ENCODE measurements at places on chromosomes 7 and 10.

- no peak overlapping the region for H3K27ac ChIP-seq
- no peaks in the 10 kb centered on the region for H3K4me1 ChIP-seq
- peaks cover 7% of the 10 kb centered on the region for H3K27me3 ChIP-seq
- H3K36me3 ChIP-seq = no peaks in the 10 kb centered on the region
- DNase-seq = no peak
- H3K4me3 ChIP-seq = no peak overlapping the region
Measured at GRCh38 chr7:129108581-129108980, 35.9 kb upstream of the TSPAN33 start.

- no peaks in the 10 kb centered on the region for H3K27me3 ChIP-seq
- H3K27ac ChIP-seq = no peak overlapping the region
- no peak for DNase-seq
- H3K4me3 ChIP-seq = no peak overlapping the region
Measured at GRCh38 chr7:107319724-107320228, 150.1 kb upstream of the GPR22 start.

- H3K27ac ChIP-seq = peak overlapping the region; percentile 99
- H3K36me3 ChIP-seq = no peaks in the 10 kb centered on the region
- no peaks in the 10 kb centered on the region for H3K27me3 ChIP-seq
- H3K4me1 ChIP-seq = peaks cover 27% of the 10 kb centered on the region
Measured at GRCh38 chr10:17206210-17206709, 4.8 kb upstream of the TRDMT1 start.

- H3K4me3 ChIP-seq = no peak overlapping the region
- no peak overlapping the region for H3K27ac ChIP-seq
- H3K4me1 ChIP-seq = no peaks in the 10 kb centered on the region
- peaks cover 11% of the 10 kb centered on the region for H3K27me3 ChIP-seq
- DNase-seq = no peak
Measured at GRCh38 chr7:30877015-30877769, 34.5 kb upstream of the AQP1 start.

GRCh38 chr7:34275624-34276023 is 370.3 kb downstream of the BMPER start:
- no peaks in the 10 kb centered on the region for H3K4me1 ChIP-seq
- no peak overlapping the region for H3K27ac ChIP-seq
- H3K4me3 ChIP-seq = no peak overlapping the region
- no peak for DNase-seq

GRCh38 chr7:38699471-38699870 is 68.3 kb upstream of the AMPH start:
- no peak for DNase-seq
- H3K4me3 ChIP-seq = no peak overlapping the region
- H3K36me3 ChIP-seq = no peaks in the 10 kb centered on the region
- no peaks in the 10 kb centered on the region for H3K4me1 ChIP-seq
- peaks cover 8% of the 10 kb centered on the region for H3K27me3 ChIP-seq

GRCh38 chr7:157425137-157425731 is 88.4 kb downstream of the DNAJB6 start:
- H3K4me1 ChIP-seq = no peaks in the 10 kb centered on the region
- DNase-seq = no peak
- no peaks in the 10 kb centered on the region for H3K27me3 ChIP-seq
- no peaks in the 10 kb centered on the region for H3K36me3 ChIP-seq

DNA sequence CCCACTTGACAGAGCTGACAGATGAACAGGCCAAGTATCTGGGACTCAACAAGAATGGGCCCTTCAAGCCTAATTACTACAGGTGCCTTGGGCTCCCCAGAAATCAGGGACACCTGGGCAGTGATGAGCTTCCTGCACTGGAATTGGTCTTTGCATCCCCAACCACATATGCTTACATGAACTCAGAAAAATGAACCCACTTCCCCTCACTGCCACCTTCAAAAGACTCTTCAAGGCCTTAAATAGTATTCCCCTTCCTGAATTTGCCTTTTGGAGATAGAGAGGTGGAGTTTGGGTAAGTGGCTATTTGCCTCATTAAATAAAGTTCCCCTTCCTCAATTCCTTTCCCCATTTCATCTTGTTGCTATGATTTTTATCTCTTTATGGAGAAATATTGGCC is 7.8 kb upstream of the STRIP2 start:
- H3K4me1 ChIP-seq = peaks cover 2% of the 10 kb centered on the region

- H3K27ac ChIP-seq = no peak overlapping the region
- peaks cover 31% of the 10 kb centered on the region for H3K27me3 ChIP-seq
- peaks cover 4% of the 10 kb centered on the region for H3K36me3 ChIP-seq
- peaks cover 10% of the 10 kb centered on the region for H3K4me1 ChIP-seq
- no peak overlapping the region for H3K4me3 ChIP-seq
- no peak for DNase-seq
Measured at GRCh38 chr7:26374647-26375373, 83.1 kb downstream of the SNX10 start.

- no peak for DNase-seq
- no peak overlapping the region for H3K4me3 ChIP-seq
- no peaks in the 10 kb centered on the region for H3K27me3 ChIP-seq
- peak overlapping the region; percentile 100 for H3K27ac ChIP-seq
- H3K36me3 ChIP-seq = peaks cover 2% of the 10 kb centered on the region
Measured at GRCh38 chr7:105693576-105693975, 112.3 kb upstream of the EFCAB10 start.

- peaks cover 12% of the 10 kb centered on the region for H3K27me3 ChIP-seq
- H3K27ac ChIP-seq = no peak overlapping the region
- H3K36me3 ChIP-seq = peaks cover 3% of the 10 kb centered on the region
- H3K4me1 ChIP-seq = peaks cover 9% of the 10 kb centered on the region
- DNase-seq = no peak
Measured at GRCh38 chr10:8455181-8455580, 400.7 kb downstream of the GATA3 start.

GRCh38 chr7:13457790-13458189 is 531.7 kb downstream of the ETV1 start:
- no peaks in the 10 kb centered on the region for H3K4me1 ChIP-seq
- H3K27ac ChIP-seq = no peak overlapping the region
- DNase-seq = no peak
- no peak overlapping the region for H3K4me3 ChIP-seq
- H3K27me3 ChIP-seq = peaks cover 2% of the 10 kb centered on the region
- no peaks in the 10 kb centered on the region for H3K36me3 ChIP-seq

GRCh38 chr7:147570390-147570789 is 1020.2 kb upstream of the C7orf33 start:
- no peak overlapping the region for H3K27ac ChIP-seq
- H3K27me3 ChIP-seq = no peaks in the 10 kb centered on the region
- no peaks in the 10 kb centered on the region for H3K4me1 ChIP-seq
- H3K4me3 ChIP-seq = no peak overlapping the region
- no peak for DNase-seq

GRCh38 chr10:37434091-37434490 is 308.7 kb downstream of the ANKRD30A start:
- DNase-seq = no peak
- no peak overlapping the region for H3K27ac ChIP-seq
- no peaks in the 10 kb centered on the region for H3K36me3 ChIP-seq
- no peaks in the 10 kb centered on the region for H3K4me1 ChIP-seq

Data from T-helper 17 cell (primary cell).